ENCODE measurements at places on chromosomes 1 and 21.

GRCh38 chr1:21638531-21639341 lies 30.4 kb downstream of the RAP1GAP start:
- peak; percentile 28 for DNase-seq

- DNase-seq = no peak
These were observed 37.0 kb upstream of the POFUT2 start for GRCh38 chr21:45324489-45325205.

DNA sequence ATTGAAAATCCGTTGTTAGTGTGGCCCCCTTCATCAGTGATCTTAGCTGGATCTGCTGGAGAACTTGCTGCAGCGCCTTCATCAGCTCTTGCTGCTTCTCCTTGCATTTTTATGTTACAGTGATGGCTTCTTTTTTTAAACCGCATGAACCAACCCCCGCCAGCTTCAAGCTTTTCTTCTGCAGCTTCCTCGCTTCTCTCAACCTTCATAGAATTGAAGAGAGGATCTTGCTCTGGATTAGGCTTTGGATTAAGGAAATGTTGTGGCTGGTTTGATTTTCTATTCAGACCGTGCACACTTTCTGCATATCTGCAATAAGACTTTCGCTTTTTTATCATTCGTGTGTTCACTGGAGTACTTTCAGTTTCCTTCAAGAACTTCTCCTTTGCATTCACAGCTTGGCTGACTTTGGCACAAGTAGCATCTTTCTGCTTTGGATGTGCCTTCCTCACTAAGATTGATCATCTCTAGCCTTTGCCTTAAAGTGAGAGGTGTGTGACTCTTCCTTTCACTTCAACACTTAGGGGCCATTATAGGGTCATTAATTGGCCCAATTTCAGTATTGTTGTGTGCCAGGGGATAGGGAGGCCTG lies 13.1 kb downstream of the RNF187 start:
- DNase-seq = no peak

GRCh38 chr1:32876341-32877210 lies 5.9 kb upstream of the FNDC5 start:
- peak; percentile 59 for DNase-seq

DNA sequence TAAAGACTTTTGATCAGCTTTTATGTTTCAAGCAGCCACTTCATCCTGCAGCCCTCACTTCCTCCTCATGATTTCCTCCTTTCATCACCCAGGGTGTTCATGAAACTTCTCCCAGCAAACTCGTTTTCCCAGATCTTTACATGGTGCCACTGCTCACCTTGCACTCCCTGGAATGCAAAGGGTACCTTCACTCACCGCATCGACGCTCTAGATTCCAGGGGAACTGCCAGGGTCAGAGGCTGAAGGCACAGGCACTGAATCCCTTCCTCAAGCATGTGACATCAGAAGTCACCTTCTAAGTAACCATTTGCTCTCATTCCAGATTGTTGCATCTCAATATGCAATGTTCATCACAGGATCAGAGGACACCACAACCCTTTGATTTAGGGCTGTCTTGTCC lies 82.8 kb downstream of the PRKAB2 start:
- DNase-seq = no peak

- no peak for DNase-seq
These were observed 78.7 kb downstream of the PIK3R3 start for GRCh38 chr1:46053734-46054133.

- no peak for DNase-seq
These were observed 36.5 kb downstream of the EVA1C start for GRCh38 chr21:32448803-32449594.

DNA sequence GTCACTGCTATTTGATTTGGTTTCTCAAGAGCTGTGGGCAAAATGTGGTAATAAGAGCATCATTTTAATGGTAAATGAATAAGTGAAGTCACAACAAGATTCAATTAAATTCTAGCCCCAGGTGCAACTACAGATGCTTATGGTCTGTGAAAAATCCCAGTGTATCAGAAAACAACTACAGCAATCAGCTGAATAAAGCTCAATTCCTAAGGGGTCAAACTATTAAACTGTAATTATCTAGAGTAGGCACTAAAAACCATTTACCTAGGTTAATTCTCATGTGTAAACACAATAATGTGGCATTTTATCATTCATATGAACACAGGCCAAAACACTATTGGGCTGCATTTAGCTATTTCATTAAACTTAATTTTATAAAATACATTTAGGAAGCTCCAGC lies 9.6 kb downstream of the TARBP1 start:
- DNase-seq = no peak

GRCh38 chr1:26189751-26190275 lies 589 bp upstream of the CATSPER4 start:
- no peak for DNase-seq

GRCh38 chr1:63328781-63329180 lies 6.4 kb downstream of the FOXD3 start:
- DNase-seq = no peak

- DNase-seq = no peak
These were observed 165.3 kb upstream of the UBE2U start for GRCh38 chr1:64038119-64038518.

GRCh38 chr1:53811414-53811851 lies 26.7 kb downstream of the NDC1 start:
- peak; percentile 54 for DNase-seq

- DNase-seq = no peak
These were observed 42.4 kb downstream of the PDC start for GRCh38 chr1:186418503-186418902.

DNA sequence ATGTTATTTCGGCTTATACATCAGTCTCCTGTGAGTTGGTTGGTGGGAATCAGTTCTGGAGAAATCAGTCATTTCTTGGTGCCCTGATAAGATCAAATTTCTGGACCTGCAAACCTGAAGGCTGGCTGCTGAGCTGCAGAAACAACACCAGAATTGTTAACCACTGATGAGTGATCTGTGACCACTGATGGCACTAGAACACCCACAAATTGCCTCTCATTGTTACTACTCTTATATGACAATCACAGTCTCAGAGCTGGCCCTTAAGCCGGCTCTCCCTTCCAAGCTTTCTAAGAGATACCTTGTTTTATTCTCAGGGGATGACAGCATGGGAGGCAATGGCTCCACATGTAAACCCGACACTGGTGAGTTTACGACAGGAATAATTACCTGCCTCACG lies 1.9 kb downstream of the C1orf162 start:
- DNase-seq = peak; percentile 65

- no peak for DNase-seq
These were observed 128.4 kb upstream of the MROH9 start for GRCh38 chr1:170806961-170807360.

DNA sequence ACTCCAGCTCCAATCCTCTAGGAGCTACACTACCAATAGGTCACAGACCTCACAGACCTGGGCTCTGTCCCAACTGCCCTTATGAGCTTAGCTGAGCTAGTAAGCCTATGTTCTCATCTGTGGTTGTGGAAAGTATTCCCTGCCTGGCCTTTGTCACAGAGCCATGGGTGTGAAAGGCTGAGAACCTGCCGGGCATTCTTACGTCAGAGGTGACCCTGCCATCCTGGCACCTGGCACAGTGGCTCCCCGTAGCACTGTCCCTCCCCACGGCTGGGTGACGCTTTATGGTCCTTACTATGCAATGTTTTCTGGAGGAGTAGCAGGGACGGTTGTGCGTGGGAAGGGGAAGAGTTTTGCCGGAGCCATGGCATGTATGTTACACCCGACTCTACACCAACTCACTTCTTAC lies 3.5 kb downstream of the TNFRSF1B start:
- no peak for DNase-seq

- DNase-seq = no peak
These were observed 123.2 kb upstream of the HMCN1 start for GRCh38 chr1:185610954-185611353.

GRCh38 chr1:172125812-172126430 lies 284.6 kb downstream of the DNM3 start:
- no peak for DNase-seq

DNA sequence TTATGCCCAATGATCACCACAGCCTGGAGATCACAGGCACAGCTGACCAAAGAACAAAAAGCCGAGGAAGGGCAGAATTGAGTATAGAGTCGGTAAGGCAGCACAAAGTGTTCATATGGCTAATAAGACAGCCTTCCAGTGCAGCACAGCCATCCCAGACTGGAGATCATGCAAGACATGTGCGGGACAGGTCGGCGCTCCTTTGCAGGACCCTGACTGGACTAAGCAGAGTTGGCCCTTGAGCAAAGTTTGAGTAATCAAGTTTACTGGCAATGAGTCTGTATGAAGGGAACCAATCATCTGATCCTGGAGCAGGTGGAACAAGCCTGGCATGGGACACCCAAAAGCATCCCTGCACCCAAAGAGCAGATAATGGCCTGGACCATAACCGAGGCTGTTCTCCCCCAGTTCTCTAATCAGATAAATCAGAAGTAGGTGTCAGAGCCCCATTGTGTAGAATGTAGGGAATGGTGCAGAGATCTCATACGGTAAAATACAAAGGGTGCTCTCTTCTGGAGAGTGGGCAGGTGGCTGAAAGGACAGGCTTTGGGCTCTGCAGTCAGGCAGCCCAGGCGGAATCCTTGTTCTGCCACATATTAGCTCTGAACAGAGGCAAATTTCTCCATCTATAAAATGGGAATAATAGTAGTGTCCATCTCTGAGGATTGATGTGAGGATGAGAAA lies 10.7 kb upstream of the DNASE2B start:
- no peak for DNase-seq

- no peak for DNase-seq
These were observed 44.8 kb downstream of the TMCC2 start for GRCh38 chr1:205272536-205272935.

DNA sequence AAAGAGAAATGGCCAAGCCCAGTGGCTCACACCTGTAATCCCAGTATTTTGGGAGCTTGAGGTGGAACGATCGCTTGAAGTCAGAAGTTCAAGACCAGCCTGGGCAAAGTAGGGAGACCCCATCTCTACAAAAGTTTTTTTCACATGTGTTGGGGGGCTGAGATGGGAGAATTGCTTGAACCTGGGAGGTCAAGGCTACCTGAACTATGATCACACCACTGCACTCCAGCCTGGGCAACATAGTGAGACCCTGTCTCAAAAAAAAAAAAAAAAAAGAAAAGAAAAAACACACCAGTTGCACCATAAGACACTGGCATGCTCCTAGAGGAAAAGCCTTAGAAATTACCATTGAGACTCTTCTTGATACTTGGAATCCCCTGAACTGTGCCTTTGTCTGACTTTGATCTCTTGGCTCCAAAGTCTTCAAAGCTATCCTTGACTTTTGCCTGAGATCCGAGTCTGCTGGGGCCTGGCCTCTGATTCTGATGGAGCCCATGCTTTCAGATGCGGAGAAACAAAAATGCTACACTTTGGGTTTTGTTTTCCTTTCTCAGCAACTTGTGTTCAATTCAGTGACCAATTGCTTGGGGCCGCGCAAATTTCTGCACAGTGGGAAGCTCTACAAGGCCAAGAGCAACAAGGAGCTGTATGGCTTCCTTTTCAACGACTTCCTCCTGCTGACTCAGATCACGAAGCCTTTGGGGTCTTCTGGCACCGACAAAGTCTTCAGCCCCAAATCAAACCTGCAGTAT lies 33.7 kb downstream of the ATP5PO start:
- no peak for DNase-seq

- DNase-seq = no peak
These were observed 13.1 kb downstream of the SDC3 start for GRCh38 chr1:30895382-30895943.

DNA sequence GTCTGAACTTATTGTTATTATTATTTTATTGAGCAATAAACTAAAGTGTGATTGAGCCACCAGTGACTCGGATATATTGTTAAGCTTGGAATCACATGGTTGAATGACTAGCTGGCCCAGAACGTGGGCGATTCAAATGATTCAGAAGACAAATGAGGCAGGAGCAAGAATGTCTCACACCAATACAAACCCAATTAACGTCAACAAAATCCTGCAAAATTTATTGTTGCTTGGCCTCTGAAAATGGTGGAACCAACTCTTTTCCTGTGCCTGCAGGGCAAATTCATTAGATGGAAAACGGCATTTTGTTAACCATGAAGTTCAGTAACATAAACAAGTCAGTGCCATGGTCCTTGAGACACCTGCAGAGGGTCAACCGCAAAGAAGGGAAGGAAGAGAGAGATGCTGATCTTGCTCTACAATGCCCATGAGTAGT lies 482.0 kb downstream of the SETD4 start:
- DNase-seq = peak; percentile 8

GRCh38 chr1:90561103-90561783 lies 155.9 kb downstream of the BARHL2 start:
- no peak for DNase-seq

DNA sequence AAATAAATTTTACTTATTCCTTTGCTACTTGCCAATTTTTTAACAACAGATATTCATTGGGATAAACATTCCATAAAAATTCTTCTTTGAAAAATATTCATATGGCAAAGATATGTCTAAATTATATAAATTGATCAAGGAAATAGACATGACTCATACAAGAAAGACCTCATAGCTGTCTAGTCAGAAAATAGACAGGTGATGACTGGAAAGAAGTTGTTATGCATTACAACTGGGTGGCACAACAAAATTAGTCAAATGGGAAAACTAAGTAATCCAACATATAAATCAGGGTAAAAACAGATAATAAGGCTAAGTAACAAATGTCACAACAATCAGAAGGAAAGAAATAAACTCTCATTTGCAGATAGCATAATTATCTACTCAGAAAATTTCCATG lies 92.0 kb downstream of the USH2A start:
- no peak for DNase-seq

- no peak for DNase-seq
These were observed 40.7 kb downstream of the MATN1 start for GRCh38 chr1:30682396-30683275.

DNA sequence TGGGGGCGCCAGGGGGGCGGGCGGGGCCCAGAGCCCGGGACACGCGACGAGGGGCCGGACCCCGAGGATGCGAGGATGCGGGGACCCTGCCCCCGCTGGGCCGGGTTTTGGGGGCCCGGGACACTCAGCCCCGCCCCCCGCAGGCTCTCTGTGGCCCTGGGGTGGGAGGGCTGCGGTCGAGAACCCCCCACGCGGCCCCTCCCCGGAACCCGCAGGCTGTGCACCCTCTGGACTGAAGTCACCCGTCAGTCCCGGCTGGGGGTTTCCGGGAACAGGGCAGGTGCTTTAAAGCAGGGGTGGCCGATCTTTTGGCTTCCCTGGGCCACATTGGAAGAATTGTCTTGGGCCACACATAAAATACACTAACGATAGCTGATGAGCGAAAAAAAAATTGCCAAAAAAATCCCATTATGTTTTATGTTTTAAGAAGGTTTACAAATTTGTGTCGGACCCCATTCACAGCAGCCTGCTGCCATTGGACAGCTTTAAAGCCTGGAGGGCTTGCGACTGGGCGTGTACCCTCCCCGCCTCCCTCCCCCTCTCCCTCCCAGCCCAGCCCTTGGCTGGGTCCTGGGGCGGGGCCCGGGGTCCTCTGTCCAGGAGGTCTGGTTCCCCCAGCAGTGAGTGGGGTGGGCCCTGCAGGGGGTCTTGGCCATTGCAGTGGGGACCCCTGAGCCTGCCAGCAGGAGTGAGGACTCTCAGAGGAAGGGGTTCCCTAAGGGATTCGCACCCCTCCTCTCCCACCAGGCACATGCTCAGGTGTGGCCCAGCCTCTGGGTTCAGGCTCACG lies 21.6 kb upstream of the C1orf159 start:
- peak; percentile 70 for DNase-seq

Measured in activated CD4-positive, alpha-beta T cell treated with anti-CD3 and anti-CD28 coated beads for 48 hours (primary cell).